GM03348 (cell line): ENCODE measurements at places on chromosomes 16 and 17.

- DNase-seq: no peak
Measured at GRCh38 chr16:86555704-86556075, 655 bp upstream of the MTHFSD start.

GRCh38 chr17:32517982-32518381, 31.2 kb downstream of the CDK5R1 start:
- DNase-seq: no peak

- no peak for DNase-seq
Measured at GRCh38 chr16:56119133-56119532, 72.2 kb upstream of the GNAO1 start.

DNA sequence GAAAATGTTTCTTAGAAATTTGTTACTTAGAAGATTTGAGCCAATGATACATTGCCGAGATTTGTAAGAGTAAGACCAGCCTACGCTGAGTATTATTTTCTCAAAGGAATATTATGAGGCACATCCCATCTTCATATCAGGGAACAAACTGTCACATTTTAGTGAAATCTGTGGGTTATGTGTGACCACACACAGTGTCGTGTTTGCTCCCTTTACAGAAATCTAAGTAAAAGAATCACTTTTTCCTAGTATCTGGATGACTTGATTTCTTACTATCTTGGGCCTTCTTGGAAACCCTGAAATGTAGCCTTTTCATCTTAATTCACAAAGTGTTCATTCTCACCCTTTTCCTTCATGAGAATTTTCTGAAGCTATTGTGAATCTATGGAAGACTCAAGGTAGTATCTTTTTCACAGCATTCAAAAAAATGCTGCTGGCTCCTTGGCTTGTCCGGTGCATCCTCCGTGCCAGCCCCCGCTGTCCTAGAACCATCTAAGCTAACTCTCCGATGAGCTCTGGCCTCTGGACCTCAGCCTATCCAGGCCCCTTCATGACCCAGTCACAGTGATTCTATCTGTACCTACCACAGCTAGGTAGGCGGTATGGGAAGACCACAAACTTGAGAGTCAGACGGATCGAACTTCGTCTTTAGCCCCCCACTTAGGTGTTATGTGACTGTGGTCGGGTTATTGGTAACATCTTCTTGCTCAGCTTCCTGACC, 524.3 kb downstream of the MAF start:
- DNase-seq: no peak

DNA sequence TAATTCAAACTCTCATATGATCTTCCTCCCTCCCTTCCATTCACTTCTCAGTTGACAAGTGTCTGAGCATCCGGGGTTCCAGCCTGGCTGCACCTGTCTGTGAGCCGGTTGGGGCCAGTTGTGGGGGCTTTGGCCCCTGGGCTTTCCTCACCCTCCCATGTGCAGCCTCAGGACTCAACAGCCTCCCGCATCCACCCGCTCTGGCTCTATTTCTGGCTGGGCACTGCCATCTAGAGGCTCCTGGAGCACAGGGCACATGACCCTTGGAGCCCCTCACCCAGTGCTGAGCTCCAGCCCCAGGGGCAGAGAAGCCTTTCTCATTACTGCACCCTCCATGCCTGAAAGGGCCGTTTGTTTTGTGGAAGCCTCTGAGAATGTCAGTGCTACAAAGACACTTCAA, 43.3 kb downstream of the HAPSTR1 start:
- DNase-seq: peak; percentile 51

- DNase-seq: peak; percentile 41
Measured at GRCh38 chr16:4318451-4318910, 2.6 kb downstream of the GLIS2 start.

GRCh38 chr17:69561462-69561861, 147.0 kb downstream of the MAP2K6 start:
- no peak for DNase-seq

- no peak for DNase-seq
Measured at GRCh38 chr16:10669791-10670190, 24.9 kb downstream of the TEKT5 start.

GRCh38 chr17:47872651-47873161, 21.7 kb upstream of the SP6 start:
- peak; percentile 25 for DNase-seq

DNA sequence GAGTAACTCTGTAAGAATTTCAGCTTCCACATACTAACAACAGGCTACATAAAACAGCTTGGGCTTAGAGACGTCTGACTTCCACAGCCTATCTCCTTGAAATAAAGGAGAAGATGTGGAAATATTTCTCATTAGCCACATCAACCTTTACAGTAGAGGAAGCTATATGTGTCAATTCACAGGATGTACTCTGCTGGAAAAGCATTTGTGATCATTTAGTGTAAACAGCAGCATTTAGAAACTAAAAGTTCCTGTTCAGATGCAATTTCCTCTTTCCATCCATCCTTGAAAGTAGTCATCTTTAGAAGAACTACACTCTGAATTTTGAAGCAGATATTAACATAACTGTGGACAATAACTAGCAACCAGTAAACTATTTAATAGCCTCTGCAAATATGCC, 46.2 kb downstream of the XPO6 start:
- DNase-seq: no peak

- DNase-seq: no peak
Measured at GRCh38 chr17:82929011-82929622, 89.3 kb upstream of the ZNF750 start.
